ENCODE measurements at places on chromosomes 12 and 14. TPM values are rescaled to one million over a fixed set of nuclear protein-coding genes. Genes with fewer than 3 reads are reported as not detected.
A peak's percentile ranks its signal among the peaks of the same experiment; 100 is the strongest.

DNA sequence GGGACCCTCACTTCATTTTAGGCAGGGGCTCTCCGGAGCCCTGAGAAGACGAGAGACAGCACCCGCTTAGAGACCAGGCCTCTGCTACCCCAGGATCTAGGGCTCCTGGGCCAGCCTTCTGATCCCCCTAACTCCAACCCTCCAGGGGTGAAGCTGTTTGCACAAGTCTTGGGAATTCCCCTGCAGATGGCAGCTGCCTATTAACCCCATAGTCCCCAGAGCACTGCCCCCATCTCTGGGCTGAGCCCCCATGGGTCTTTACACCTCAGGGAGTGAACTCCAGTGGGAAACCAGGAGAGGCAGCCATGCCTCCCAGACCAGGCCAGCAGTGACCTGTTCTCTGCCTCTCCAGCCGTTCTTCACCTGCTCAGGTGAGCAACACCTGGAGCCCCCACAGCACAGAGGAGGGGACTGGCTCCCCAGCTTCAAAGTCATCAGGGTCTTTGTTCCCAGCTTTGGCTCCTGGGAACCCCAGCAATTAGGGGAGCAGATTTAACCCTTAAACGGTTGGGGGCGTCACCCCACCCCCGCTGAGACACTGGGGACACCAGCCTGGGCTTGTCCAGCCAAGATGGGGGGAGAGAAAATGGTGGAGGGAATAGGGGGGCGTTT is 2.3 kb downstream of the WNT10B start:
- no peak overlapping the region for H3K27ac ChIP-seq
- H3K36me3 ChIP-seq, result no peaks in the 10 kb centered on the region
- peaks cover 7% of the 10 kb centered on the region for H3K4me1 ChIP-seq
- peaks cover 6% of the 10 kb centered on the region for H3K27me3 ChIP-seq
- no peak overlapping the region for H3K4me3 ChIP-seq

GRCh38 chr12:95319694-95320331 is 102.2 kb downstream of the VEZT start:
- H3K4me1 ChIP-seq, result no peaks in the 10 kb centered on the region
- no peak for DNase-seq
- peaks cover 3% of the 10 kb centered on the region for H3K27me3 ChIP-seq
- no peak overlapping the region for H3K4me3 ChIP-seq

- H3K4me3 ChIP-seq, result no peak overlapping the region
- H3K4me1 ChIP-seq, result no peaks in the 10 kb centered on the region
- DNase-seq, result no peak
- H3K36me3 ChIP-seq, result no peaks in the 10 kb centered on the region
- no peaks in the 10 kb centered on the region for H3K27me3 ChIP-seq
Measured at GRCh38 chr14:45838597-45838996, 585.6 kb upstream of the MIS18BP1 start.

GRCh38 chr14:76760331-76761135 is 735 bp upstream of the VASH1 start:
- H3K27me3 ChIP-seq, result peaks cover 3% of the 10 kb centered on the region
- H3K4me1 ChIP-seq, result peaks cover 18% of the 10 kb centered on the region
- H3K36me3 ChIP-seq, result no peaks in the 10 kb centered on the region
- no peak for DNase-seq
- peak overlapping the region; percentile 44 for H3K4me3 ChIP-seq

DNA sequence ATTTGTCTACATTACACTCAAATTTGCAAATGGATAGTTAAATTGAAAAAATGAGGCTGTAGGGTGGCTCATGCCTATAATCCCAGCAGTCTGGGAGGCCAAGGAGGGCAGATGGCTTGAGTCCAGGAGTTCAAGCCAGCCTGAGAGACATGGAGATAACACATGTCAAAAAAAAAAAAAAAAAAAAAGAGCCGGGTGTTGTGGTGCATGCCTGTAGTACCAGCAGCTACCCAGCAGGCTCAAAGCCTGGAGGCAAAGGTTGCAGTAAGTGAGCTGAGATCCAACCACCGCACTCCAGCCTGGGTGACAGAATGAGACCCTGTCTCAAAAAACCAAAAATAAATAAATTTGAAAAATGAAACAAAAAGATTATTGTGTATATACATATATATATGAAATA is 119.9 kb upstream of the MGAT4C start:
- DNase-seq, result no peak
- H3K4me1 ChIP-seq, result no peaks in the 10 kb centered on the region
- no peaks in the 10 kb centered on the region for H3K36me3 ChIP-seq
- H3K27me3 ChIP-seq, result no peaks in the 10 kb centered on the region

GRCh38 chr14:89616852-89617341 is 199.9 kb upstream of the FOXN3 start:
- peak; percentile 40 for DNase-seq
- H3K27ac ChIP-seq, result peak overlapping the region; percentile 77
- peaks cover 49% of the 10 kb centered on the region for H3K4me1 ChIP-seq
- H3K27me3 ChIP-seq, result no peaks in the 10 kb centered on the region
- H3K36me3 ChIP-seq, result peaks cover 3% of the 10 kb centered on the region

GRCh38 chr12:103279444-103279843 is 216.3 kb downstream of the C12orf42 start:
- H3K4me3 ChIP-seq, result no peak overlapping the region
- no peaks in the 10 kb centered on the region for H3K4me1 ChIP-seq

- peaks cover 36% of the 10 kb centered on the region for H3K4me1 ChIP-seq
- no peaks in the 10 kb centered on the region for H3K27me3 ChIP-seq
- peak overlapping the region; percentile 76 for H3K4me3 ChIP-seq
- H3K36me3 ChIP-seq, result peaks cover 2% of the 10 kb centered on the region
- peak; percentile 8 for DNase-seq
Measured at GRCh38 chr12:110741341-110742095, 1.2 kb downstream of the PPP1CC start.

GRCh38 chr12:75260316-75260715 is 50.7 kb upstream of the KCNC2 start:
- H3K27ac ChIP-seq, result no peak overlapping the region
- no peaks in the 10 kb centered on the region for H3K36me3 ChIP-seq
- H3K4me1 ChIP-seq, result peaks cover 9% of the 10 kb centered on the region

ASB2 gene
- 5.4 TPM for total RNA-seq

SPIC gene
- total RNA-seq, result not detected

MTERF2 gene
- 7.4 TPM for total RNA-seq

TMEM253 gene
- total RNA-seq, result not detected

Data from T-cell (primary cell).